SW 1271 (cell line): ENCODE measurements at places on chromosomes 12 and 14.

DNA sequence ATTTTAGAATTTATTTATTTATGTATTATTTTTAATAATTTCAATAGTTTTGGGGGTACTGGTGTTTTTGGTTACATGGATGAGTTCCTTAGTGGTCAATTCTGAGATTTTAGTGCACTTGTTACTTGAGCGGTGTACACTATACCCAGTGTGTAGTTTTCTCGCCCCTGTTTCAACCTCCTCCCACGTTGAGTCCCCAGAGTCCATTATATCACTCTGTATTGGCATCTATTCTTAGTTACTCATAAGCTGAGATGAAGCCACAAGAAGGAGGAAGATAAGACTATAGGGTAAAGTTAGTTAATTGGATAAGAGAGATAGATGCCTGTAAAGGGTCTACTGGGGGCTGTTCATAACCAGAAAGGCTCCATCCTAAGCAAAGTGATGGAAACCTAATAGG, 4.0 kb downstream of the C1S start:
- DNase-seq, result no peak

GRCh38 chr14:93734086-93734822, 54.0 kb downstream of the PRIMA1 start:
- no peak for DNase-seq

DNA sequence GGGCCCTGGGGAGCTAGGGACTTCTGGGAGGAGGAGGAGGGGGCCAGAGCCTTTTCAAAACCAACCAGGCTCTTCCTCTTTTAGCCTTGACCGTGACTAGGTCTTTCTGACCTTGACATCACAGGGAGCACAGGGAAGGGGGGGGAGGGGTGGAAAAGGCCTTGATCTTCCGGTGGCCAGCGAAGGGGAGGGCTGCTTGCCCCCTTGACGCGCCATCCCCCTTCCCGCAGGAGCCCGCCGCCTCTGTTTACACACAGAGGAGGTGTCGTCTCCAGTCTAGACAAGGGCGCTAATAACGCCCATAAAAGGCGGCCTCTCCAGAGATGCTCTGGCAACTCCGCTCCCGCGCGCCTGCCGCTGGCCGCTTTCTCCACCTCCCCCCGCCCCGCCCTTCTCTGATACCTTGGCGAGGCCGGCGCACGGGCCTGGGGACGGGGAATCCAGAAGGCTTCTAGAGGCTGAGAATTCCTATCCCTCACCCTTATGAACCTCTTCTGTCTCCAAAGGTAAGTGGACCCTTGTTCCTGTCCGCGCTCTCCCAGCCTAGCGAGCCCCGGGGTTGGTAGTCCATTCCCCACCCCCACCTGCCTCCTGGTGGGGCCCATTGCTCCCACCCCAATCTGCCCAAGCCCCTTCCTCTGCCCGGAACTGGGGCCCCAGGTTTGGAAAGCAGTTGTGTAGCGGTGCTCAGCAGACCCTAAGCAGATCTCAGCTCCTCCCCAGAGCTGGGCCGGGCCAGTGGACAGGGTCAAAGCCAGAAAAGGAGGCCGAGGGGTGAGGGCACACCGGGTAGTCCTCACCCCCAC, 4.9 kb upstream of the HOXC12 start:
- no peak for DNase-seq

DNA sequence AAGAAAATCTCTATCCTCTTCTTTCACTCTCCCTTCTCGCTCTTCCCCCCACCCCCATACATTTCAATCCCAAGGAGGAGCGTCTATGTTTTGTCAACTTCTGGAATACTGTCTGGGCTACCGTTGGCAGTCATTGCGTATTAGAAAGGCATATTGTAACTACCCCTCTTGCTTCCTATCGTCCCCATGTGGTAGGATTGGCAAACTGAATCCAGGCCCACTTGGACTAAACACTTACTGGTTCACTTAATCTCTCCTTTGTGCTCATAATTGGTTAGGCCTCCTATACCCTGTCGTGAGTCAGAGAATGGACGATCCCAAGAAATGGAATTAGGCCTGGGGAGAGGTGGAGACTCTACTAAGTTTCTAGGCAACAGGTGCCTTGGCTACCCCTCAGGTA, 68.8 kb upstream of the SLC8A3 start:
- no peak for DNase-seq

DNA sequence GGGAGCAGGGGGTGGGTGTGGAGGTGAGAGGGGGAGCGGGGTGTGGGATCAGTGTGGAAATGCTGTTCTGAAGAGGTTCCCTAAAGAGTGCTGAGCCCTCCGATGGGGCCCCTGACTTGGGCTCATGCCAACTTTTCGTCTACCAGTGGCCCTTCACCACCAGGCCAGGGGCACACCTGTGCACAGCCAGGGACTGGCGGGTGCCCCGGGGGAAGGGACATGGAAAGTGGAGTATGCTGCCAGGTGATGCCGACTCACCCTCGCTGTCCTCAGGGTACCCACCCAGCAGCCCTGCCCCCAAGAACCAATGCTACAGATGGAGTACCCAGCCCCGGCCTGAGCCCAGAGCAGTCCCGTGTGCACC, 26.2 kb downstream of the AMN start:
- DNase-seq, result no peak

- no peak for DNase-seq
These were observed 122.9 kb upstream of the TMEM132D start for GRCh38 chr12:130026608-130027176.

DNA sequence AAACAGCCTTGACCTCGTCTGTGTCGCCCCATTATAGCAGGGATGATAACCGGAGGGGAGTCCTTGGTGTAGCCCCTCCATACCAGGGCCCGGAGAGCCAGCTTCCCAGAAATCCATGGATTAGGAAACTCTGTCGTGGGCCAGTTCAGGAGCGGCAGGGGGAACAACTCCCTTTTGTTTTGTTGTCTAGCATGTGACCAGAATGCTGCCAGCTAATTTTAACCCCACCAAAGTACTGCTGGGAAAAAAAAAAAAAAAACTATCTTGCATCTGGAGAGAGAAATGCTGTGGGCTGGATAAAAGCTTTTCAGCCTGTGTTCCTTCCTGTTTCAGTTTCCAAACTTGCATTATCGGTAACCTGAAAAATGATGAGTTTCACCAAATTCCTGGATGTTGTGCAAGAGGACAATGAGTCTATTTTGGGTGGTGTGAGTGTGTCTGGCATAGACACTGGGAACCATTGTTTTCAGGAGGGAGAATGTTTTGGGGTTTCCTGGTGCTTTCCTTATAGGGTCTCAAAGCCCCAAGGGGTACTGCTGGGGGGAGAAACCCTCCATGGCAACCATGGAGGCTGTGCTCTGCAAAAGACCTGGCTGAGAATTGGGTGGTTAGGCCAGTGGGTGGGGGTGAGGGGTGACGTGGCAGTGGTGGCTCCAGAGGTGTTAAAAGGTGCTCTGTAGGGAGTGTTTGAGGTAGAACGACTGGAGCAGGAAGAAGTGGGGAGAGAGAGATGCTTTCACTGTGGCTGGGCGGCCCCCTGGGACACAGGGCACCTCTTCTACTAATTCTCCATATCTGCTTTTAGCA, 14.9 kb upstream of the IRF2BPL start:
- DNase-seq, result no peak

DNA sequence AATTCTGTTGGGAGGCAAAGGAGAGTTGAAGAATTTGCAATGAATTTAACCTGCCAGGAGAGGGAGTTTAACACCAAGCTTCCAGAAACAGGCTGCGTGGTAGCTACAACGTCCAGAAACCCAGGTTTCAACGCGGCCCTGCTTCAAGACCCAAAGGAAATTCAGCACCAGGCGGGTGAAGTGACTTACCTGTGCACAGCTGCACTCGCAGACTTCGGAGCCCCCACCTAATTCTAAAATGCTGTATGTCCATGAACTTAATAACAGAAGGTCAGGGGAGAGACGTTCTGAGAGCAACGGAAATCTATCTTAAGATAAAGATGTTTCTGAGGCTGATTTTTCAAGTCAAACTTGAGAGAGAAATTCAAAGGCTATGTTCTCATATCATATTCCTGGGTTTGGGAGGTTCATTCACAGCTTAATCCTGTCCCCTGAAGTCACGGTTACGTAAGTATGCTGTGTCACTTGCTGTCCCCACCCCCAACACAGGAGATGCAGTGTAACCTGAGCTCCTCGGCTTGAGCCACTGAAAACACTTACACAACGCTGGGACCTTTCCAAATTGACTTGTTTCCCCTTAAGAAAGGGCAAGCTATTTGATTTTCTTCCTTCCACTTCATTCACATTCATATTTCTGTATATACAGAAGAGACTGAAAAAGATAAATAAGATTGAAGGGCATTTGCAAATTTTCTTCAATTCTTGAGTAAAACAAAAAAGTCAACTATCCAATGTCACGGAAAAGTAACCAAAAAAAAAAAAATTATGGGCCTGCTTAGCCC, 22.7 kb downstream of the CLIP1 start:
- DNase-seq, result peak; percentile 90
